ENCODE measurements at places on chromosomes 2 and 18.

GRCh38 chr2:238744951-238745350 lies 102.9 kb upstream of the TWIST2 start:
- no peak for DNase-seq

DNA sequence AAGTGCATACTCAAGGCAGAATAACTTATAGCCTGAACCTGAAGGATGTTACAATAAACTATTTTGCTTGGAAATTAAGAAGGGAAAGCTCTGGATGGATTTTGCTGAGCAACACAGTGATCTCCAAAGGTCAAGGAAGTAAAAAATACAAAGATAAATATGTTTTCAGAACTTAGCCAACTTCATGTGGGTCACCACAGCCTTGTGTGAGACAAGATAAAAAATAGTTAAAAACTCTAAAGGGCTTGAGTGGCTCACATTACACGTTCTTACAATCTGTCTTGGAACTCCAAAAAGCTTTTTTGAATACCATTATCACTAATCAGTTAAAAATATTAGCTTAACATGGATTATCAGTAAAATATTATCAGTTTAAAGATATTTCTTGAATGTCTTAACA lies 28.9 kb upstream of the MTX2 start:
- DNase-seq, result no peak

GRCh38 chr2:239820836-239821693 lies 204.1 kb downstream of the NDUFA10 start:
- peak; percentile 2 for DNase-seq

DNA sequence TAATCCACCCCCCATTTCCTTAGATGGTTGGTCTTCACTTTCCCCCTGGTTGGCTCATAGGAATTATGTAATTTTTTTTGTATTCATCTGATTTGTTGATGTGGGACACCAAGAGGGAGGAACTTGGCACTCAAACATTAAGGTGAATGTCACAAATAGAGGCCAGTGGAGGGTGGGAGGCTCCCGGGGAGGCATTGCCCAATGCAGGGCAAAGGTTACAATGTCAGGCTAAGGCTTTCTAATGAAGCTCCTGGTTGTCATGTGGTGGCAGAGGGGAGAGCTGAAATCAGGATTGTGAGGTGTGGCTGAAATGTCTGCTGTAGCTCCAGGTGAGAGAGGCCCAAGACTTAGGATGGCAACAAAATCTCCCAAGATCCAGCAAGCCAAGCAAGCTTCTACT lies 42.7 kb downstream of the MPHOSPH10 start:
- no peak for DNase-seq

GRCh38 chr2:160550048-160550447 lies 56.4 kb upstream of the RBMS1 start:
- DNase-seq, result no peak

- no peak for DNase-seq
These were observed 12.1 kb downstream of the UPP2 start for GRCh38 chr2:158113741-158114295.

- DNase-seq, result no peak
These were observed 166.5 kb upstream of the ALPP start for GRCh38 chr2:232211743-232212686.

DNA sequence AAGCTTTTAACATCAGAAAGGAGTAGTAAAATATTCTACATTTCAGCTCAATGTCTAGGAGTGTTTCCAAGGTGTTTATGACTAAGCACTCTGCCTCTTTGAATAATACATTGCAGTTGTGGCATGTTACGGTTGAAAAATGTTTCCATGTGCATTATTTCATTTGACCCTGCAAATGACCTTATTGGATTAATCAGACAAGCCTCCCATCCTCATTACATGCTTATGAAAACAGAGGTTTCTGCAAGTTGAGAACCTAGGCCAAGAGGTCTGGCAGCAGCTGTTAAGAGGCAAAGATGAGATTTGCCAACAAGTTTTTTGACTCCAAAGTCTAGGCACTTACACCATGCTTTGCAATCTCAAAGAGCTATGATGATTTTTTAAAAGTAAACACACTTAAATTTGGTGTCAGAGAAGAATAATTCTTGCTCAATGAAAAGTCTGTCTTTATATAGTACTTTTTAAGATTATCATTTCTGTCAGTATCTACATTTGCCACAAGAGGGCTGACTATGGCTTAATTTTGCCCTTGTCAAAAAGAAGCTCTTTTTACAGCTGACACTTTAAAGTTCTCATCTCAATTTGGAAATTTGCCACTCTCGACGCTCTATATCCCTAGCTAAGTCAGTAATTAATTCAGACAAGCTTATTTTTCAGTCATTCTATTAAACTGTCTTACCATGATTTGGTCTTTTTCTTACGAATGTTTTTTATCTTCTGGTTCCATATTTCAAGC lies 260.6 kb downstream of the PAX3 start:
- no peak for DNase-seq

GRCh38 chr18:80205294-80205693 lies 42.0 kb downstream of the PARD6G start:
- DNase-seq, result no peak

DNA sequence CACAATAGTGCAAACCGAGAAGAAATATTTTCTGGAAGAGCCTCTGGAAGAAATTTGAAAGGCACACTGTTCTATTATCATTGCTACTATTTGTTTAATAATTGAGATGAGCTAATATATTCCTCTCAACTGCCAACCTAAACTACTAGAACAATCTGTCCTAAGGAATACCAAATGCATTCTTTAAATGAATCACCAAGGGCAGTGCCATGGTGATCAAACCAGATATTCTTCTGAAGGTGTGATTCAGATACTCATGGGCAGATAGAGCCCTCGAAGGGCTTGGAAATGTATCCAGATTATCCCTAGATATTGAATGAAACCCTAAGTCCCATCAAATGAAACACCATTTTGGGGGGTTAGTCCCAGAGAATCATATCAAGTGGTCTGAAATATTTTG lies 76.6 kb downstream of the FIGN start:
- no peak for DNase-seq

GRCh38 chr2:182167882-182168281 lies 182.2 kb downstream of the PPP1R1C start:
- no peak for DNase-seq

- DNase-seq, result no peak
These were observed 56.3 kb upstream of the MCFD2 start for GRCh38 chr2:46971929-46972328.

All from endothelial cell (in vitro differentiated cells).